Fibroblast of pulmonary artery (primary cell): ENCODE measurements at places on chromosomes 16 and 17.

GRCh38 chr17:39235555-39236449 lies 10.1 kb upstream of the STAC2 start:
- DNase-seq: peak; percentile 72

GRCh38 chr17:58541249-58541648 lies 26.8 kb upstream of the MTMR4 start:
- no peak for DNase-seq

DNA sequence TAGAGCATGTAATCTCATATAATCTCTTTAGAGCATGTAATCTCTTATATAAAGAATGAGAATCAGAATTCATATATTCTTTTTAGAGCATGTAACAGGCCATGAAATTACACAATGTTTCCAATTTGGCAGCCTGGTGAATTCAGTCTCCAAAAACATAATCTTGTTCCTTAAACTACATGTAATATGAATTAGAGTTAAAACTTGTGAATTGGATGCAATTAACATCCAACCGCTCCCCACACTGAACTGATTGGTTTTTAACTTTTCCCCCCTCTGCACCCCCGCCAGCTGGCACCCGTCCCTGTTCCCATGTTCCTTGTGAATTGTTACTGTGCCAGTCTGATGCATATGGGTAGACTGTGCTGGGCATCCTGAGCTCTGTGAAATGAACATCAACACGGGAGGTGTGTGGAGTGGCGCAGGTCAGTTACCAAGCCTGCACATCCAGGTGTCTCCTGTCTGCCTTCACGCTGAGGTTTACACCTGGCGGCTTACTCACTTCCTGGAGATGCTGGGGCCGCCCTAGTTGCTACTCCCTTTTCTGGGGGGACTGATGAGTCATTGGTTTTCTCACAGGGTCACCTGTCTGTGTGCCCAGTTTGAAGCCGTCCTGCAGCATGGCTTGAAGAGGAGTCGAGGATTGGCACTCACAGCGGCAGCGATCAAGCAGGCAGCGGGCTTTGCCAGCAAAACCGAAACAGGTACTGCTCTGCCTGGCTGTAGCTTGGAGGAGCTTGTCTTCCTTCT lies 50.4 kb downstream of the SNX29 start:
- no peak for DNase-seq

DNA sequence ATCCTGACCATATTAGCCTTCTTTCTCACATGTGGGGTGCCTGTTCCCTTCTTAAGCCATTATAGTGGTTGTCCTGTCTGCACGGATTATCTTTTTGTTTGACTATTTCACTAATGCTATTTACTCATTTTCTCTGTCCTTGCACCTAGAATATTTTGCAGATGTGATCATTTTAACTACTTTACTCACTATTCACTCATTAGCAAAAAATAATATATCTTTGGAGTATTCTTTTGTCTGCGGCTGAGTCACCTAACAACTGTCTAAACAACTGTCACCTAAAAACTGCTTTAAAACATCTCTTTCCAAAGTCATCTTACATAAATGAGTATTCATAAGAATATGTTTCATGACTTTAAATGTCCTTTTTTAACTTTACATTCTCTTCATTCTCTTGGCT lies 87.4 kb downstream of the KCNJ2 start:
- DNase-seq: no peak

GRCh38 chr16:50178491-50178941 lies 25.4 kb downstream of the TENT4B start:
- DNase-seq: no peak

GRCh38 chr16:17359788-17360390 lies 110.9 kb downstream of the XYLT1 start:
- no peak for DNase-seq

DNA sequence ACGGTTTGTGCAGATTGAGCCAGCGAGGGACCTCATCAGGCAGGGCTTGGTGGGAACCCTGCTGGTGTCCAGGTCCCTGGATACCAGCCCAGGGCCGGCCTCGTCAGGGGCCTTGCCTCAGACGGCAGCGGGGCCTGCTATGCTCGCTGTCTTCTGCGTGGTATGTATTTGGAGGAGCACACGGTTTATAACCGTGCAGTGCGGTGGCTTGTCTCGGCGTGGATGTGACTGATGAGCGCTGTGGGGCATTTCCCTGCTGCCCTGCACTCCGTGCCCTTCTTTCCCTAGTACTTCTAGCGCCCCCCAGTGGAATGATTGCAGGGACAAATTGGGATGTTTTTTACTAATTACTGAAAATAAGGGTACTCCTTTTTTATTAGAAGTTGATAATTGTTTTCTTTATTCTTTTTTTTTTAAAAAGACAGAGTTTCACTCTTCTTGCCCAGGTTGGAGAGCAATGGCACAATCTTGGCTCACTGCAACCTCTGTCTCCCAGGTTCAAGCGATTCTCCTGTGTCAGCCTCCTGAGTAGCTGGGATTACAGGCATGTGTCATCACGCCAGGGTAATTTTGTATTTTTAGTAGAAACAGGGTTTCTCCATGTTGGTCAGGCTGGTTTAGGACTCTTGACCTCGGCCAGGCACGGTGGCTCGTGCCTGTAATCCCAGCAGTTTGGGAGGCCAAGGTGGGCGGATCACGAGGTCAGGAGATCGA lies 15.3 kb downstream of the TBCD start:
- peak; percentile 59 for DNase-seq

DNA sequence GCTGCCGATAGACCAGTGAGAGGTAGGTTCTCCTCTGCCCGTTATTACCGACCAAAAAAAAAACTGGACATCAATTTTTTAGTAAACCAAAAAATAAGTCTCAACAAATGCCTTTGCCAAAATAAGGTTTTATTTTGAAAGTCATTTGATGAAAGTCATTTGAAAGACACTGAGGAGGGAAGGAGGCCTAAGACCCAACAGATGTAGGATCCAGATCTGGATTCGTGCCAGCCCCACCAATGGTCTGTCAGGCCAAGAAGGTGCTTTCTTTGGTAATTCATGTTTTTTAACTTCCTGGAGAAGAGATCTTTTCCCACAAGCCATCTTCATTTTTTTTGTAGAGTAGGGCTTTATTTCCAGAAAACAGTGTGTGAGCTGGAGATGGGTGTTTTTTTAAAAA lies 18.1 kb downstream of the NTAN1 start:
- DNase-seq: no peak

DNA sequence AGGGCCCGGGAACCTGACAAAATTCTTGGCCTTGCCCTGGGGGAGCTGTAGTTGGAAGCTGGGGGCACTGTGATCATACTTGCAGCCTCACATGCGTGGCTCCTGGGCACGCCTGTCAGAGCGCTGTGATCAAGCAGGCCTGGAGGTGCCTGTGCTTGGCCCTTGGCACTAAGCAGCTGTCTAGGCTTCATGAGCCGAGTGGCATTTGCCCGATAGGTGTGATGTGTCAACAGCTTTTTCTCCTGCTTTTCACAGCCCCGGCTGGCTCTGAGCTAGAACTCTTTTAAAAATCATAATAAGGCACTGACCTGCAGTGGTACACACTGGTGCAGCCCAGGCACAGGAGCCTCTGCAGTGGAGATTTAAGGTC lies 113.8 kb downstream of the SOCS1 start:
- no peak for DNase-seq

DNA sequence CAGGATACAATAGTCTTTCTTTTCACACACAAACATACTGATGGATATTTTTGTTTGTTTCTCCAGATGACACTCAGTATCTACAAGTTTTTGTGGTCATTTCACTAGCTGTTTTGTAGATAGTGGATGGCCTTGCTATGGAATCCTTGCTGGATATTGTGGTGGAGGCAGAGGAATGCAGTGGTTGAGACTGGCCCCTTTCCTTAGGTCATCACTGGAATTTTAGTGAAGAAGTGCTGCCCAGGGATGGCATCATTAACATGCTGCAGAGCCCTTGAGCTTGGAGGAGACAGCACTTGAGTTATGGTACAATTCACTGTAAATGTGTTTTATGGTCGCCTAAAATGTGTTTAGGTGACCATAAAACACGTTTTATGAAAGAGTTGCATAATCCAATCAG lies 455.9 kb upstream of the HSBP1 start:
- peak; percentile 38 for DNase-seq

DNA sequence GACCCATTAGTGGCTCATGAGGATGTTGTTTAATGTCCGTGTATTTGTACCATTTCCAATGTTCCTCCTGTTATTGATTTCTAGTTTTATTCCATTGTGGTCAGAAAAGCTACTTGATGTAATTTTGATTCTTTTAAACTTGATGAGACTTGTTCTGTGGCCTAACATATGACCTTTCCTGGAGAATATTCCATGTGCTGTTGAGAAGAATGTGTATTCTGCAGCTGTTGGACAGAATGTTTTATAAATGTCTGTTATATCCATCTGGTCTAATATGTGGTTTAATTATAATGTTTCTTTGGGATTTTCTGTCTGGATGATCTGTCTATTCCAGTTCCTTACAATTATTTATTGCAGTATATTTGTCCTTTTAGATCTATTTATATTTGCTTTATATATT lies 2.9 kb upstream of the ABCA10 start:
- DNase-seq: no peak

DNA sequence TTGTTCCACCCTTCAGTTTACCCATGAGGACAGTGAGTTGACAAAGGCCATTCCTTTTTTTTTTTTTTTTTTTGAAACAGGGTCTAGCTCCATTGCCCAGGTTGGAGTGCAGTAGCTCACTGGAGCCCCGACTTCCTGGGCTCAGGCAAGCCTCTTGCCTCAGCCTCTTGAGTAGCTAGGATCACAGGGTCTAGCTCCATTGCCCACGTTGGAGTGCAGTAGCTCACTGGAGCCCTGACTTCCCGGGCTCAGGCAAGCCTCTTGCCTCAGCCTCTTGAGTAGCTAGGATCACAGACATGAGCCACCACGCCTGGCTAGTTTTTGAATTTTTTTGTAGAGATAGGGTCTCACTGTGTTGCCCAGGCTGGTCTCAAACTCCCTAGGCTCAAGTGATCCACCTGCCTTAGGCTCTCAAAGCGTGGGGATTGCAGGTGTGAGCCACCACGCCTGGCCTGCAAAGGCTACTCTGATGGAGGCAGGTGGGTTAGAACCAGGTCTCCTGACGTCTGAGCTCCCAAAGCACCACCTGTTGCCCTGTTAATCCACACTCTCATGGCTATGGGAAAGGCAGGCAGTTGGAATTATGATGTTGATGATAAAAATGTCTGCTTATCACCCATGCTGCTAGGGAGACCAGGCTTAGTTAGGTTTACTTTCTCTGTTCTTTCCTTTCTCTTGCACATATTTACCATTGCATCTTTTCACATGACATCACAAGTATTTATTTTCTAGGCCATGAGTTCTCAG lies 65.2 kb downstream of the KSR1 start:
- no peak for DNase-seq

- no peak for DNase-seq
These were observed 150.1 kb downstream of the RAB11FIP4 start for GRCh38 chr17:31541559-31541958.

DNA sequence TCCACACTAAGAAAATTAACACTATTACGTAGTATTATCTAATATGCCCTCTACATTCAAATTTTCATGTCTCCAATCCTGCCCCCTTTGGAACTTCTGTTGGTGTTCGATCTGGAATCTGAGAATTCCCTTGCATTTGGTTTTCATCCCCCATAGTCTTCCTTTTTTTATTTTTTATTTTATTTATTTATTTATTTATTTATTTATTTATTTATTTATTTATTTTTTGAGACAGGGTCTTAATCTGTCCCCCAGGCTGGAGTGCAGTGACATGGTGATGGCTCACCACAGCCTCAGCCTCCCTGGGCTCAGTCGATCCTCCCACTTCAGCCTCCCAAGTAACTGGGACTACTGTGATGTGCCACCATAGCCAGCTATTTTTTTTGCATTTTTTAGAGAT lies 589.3 kb downstream of the MAF start:
- no peak for DNase-seq

DNA sequence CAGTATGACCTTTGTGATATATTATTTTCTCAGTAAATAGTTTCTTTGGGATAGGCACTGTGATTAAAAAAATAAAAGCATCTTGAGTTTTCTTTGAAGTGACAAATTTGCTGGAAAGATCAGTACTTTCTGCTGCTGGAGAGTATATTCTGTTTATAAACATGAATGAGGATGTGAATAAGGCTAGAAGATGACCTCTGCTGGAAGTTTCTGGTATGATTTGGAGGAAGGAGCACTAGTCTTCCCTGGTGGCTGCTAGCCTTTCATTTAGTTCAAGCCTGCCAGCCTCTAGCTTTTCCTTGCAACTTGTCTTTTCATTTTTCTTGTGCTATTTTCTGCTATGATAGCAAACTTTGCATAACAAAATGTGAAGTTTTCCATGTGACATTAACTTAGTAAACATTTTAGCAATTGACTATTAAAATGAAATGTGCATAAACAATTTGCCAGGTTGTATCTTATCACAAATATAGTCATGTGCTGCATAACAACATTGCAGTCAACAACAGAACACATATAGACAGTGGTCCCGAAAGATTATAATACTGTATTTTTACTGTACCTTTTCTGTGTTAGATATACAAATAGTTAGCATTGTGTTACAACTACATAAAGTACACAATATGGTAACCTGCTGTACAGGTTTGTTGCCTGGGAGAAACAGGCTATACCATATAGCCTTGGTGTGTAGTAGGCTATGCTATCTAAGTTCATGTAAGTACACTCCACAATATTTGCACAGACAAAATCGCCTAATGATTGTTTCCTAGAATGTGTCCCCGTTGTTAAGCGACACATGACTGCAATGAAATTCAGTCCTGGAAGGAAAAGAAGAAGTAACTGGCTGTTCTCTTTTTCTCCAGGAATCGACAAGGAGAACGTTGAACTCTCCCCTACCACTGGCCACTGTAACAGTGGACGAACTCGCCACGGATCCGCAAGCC lies 18.1 kb upstream of the RAB11FIP4 start:
- peak; percentile 80 for DNase-seq

DNA sequence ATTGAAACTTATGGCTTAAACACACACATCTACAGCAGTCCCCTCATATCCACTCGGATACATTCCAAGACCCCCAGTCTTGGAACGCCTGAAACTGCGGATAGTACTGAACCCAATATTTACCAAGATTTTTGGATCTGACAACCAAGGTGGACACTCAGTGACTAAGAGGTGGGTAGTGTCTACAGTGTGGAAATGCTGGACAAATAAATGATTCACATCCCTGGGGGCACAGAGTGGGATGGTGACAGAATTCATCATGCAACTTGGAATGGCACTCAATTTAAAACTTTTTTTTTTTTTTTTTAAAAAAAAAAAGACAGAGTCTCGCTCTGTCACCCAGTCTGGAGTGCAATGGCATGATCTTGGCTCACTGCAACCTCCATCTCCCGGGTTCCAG lies 54.2 kb upstream of the TRAP1 start:
- DNase-seq: no peak
